NCI-H187 treated with DMSO at 0.1 percent for 48 hours (cell line): ENCODE measurements at places on chromosomes 4 and X.

- DNase-seq = no peak
Measured at GRCh38 chrX:103063191-103063845, 653 bp downstream of the BEX1 start.

DNA sequence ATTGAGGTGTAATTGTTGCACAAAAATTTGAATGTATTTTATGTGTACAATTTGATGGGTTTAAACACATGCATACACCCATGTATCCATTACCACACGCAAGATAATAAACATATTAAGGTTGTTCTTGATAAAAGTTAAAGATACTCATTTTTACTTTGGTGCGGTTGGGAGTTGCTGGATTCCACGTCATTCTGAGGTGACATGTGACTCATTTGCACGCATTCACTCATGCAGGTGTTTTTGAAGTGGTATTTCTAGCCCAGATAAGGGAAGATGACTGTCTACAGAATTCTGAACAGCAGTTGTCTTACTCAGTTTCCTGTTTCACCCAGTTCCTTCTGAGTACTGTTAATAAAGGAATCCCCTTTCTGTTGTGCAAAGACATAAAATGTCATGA is 142.0 kb downstream of the RTL3 start:
- DNase-seq = no peak

DNA sequence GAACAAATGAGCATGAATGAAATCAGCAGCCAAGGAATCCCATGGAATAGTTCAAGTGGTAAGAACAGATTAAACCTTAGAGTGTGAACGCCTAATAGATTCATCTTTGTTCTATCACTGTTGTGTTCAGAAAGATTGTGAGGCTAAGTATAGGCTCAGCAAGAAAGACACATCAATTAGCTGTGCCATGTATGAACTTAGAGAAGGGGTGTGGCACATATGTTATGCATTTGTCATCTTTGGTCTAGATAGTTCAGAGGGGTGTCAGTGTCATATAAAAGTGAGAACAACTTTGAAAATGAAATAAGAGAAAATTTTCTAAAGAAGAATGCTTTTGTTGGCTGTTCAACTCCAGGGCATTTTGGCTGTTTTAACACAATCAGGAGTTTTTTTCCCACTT is 9.4 kb downstream of the DAPP1 start:
- DNase-seq = no peak

- DNase-seq = no peak
Measured at GRCh38 chr4:1133033-1133432, 19.7 kb upstream of the RNF212 start.

DNA sequence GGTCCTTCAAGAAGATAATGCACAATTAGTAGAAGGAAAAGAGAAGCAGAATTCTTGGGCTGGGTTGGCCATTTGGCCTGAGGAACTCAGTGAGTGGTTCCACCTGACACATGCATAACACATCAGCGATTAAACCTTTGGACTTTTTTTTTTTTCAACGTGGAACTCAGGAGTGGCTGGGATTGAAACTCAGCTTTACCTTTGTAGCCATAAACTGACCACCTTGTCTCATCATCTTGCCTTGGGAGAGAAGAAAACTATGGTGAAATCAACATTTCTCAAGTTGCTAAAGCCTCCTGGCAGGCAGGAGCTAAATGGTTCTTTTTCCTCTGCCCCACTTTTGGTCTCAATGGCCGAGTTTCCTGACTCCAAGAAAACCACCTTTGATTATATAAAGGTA is 16.3 kb downstream of the PTTG2 start:
- no peak for DNase-seq

- DNase-seq = no peak
Measured at GRCh38 chr4:138398322-138398721, 156.2 kb upstream of the SLC7A11 start.

DNA sequence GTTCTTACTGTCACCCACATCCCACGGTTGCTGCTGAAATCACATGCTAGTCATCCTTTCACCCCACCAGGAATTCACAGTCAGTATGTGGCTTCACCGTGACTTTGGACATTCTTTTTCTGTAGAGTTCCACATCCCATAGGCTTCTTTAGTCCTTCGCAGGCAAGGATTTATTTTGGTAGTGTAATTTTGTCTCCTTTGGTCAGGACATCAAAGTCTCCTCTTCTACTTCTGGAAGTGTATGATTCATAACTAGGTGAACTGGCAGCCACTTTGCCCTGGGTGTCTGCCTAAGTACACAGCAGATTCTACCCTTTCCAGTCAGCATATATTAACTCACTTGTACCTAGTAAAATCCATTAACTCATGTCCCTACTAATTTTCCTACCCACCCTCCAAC is 38.3 kb upstream of the MMAA start:
- DNase-seq = no peak

- no peak for DNase-seq
Measured at GRCh38 chr4:845836-846251, 19.9 kb upstream of the CPLX1 start.

DNA sequence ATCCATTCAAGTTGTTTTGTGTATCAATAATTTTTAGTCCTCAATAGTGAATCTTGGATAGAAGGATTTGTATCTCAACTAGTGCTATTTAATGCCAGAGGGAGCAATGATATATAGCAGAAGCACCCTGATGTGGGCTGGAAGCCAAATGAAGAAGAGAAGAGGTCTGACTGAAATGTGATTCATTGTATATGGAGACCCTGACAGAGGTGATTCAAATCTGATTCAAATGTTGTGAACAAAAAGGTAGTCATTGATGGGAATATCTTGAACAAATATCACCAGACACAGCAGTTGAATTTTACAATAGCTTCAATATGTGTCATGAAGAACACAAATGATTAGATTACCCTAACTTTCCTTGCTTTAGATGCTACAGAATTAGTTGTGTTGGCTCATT is 27.5 kb upstream of the SULT1B1 start:
- DNase-seq = no peak

DNA sequence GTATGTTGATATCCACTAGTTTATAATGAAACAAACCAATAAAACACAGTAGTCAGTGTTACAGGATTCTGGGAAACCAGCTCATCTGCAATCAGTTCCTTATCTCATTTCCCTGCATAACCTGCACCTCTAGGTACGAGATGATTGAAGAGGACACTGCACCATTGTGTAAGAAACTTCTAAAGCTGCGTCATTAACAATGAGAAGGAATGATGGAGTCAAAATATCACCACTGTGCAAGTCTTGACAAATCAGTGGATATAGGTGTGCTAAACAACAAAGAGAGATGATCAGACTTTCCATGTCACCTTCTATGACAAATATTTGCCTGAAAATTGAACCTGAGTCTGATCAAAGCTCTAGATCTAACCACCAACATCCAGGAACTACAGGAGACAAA is 40.7 kb upstream of the DHX15 start:
- no peak for DNase-seq

DNA sequence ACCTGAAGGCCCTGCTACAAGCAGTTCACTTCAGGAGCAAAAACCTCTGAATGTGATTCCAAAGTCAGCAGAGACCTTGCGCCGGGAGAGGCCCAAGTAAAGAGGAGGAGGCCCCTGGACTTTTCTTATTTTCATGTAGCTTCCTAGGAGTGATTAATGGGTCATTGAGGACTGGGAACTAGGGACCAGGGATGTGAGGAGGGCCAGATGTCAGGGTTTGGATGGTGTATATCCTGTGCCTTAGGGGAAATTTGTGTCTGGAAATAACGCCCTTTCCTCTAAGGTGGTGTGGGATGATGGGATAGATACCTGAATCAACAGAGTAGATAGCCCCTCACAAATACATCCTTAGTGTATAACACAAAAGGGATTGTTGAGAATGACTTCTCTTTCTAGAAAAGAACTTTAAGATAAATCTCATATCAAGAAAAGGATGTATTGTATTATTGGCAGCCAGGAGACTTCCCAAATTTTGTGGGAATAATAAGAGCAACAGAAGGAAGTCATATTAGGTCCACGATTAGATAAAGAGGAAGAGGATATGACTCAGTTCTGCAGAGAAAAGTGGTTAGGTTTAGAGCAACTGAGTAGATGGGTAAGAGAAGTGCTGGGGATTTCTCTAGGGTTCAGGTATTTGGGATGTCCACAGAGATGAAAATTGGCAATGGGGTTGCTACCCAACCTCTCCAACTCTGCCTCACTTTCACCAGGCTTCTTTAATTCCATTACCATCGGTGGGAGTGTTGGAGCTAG is 1.1 kb downstream of the ITGB1BP2 start:
- no peak for DNase-seq

- no peak for DNase-seq
Measured at GRCh38 chrX:130857207-130857606, 45.8 kb downstream of the ENOX2 start.

- DNase-seq = peak; percentile 15
Measured at GRCh38 chr4:185183622-185184281, 20.0 kb downstream of the CFAP97 start.

- no peak for DNase-seq
Measured at GRCh38 chr4:103754844-103755243, 35.1 kb upstream of the TACR3 start.

DNA sequence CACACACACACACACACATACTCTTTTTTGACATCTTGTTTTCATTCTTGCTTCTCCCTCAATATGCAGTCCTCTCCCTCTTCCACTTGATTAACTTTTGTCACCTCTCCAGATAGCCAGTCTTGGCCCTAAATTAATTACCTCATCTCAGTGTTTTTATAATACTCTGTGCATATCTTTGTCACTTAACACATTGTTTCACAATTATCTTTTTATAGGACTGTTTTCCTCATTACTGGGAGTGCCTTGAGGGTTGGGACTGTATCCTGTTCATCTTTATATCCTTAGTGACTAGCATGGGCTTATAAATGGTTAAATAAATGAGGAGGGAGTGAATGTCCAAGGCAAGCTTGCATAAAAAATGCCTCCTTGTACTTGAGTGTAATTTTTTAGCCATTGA is 33.1 kb downstream of the SYNPO2 start:
- DNase-seq = no peak

GRCh38 chrX:153450114-153450948 is 4.5 kb upstream of the TREX2 start:
- no peak for DNase-seq

DNA sequence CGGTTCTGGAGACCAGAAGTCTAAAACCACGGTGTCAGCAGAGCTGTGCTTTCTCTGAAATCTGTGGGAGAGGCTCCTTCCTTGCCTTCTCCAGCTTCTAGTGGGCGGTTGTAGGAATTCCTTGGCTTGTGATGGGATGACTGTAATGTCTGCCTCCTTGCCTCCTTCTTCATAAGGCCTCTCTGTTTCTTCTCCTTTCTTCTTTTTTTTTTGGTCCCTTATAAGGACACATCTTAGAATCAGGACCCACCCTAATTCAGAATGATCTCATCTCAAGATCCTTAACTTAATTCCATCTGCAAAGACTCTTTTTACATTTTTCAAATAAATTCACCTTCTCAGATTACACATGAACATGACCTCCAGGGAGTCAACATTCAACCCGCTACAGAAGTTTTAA is 186.9 kb downstream of the STK32B start:
- no peak for DNase-seq

- no peak for DNase-seq
Measured at GRCh38 chr4:187070158-187070557, 346.5 kb upstream of the FAT1 start.

DNA sequence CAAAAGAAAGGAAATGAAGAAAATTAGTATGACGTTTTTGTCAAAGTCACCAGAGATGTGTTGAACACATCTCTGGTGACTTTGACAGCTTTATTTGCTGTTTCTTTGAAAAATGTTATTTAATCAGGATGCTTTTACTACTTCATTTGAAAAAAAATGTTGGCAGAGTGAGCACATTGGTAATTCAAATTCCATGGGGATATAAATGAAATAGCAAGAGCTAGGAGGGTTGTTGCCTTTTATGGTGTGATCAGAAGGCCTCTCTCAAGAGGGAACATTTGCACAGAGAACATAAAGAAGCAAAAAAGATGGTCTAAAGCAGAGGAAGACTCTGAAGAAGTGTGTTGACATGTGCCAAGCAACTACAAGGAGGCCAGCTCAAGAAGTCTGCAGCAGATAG is 46.6 kb upstream of the CXCL8 start:
- no peak for DNase-seq

- DNase-seq = no peak
Measured at GRCh38 chrX:118734909-118735308, 7.5 kb downstream of the IL13RA1 start.

GRCh38 chrX:44002567-44002966 is 29.4 kb upstream of the NDP start:
- DNase-seq = no peak

DNA sequence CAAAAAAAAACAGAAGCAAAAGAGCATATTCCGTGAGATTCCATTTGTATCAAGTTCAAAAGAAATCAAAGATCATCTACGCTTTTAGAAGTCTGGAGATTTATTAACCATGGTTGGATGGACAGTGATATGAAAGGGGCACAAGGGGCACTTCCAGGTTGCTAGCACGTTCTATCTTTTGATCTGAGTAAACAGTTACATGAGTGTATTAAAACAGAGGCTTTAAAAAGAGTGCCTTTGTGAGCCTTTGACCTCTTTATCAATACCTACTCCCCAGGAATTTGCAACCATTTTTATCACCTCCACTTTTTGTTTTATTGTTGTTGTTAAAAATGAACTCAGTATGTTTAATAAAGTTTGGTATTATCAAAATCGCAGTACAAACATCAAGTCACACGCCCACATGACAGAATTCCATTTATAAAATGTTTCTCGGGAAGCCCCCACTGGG is 72.4 kb upstream of the UCP1 start:
- no peak for DNase-seq

DNA sequence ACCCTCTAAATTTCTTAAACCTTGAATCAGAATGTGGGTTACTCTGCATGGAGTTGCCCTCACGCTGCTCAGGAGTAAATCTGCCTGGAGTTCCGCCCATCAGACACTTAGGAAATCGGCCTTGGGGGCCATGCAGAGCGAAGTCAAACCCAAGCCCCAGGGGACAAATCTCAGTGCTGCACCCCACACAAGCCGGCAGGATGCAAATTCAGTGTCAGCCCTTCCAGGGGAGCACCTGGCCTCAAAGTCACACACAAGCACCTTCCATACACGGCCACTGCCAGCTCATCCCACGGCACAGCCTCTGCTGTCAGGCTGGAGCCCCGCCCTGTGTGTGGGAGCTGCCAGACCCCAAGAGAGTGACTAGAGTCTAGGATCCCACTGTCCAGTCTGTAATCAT is 27.4 kb downstream of the RNF212 start:
- no peak for DNase-seq

- peak; percentile 52 for DNase-seq
Measured at GRCh38 chr4:182560358-182560757, 317.2 kb downstream of the TENM3 start.

GRCh38 chr4:10017037-10017893 is 4.0 kb downstream of the SLC2A9 start:
- DNase-seq = no peak
